Ovary (tissue), 10 donors: ENCODE measurements at places on chromosomes 13 and 19. TPM values are rescaled to one million over a fixed set of nuclear protein-coding genes. Genes with fewer than 3 reads are reported as not detected.

ERICH4 gene
- total RNA-seq = not detected

C19orf38 gene
- 4.1 TPM for total RNA-seq

DNA sequence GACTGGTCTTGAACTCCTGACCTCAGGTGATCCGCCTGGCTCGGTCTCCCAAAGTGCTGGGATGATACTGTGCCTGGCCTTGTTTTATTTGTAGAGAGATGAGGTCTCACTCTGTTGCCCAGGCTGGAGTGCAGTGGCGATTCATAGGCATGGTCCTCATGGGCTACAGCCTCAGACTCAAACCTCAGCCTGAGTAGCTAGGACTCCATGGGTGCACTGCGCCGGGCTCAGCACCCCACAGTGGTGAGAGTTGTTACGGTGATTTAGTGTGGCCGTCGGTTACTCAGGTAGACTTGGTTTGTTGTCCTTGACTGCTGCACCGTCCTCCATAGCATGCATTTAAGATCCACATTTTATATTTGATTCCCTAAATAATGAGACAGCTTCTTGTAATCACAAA is 80.7 kb downstream of the SLC6A16 start:
- no peak for DNase-seq
- H3K36me3 ChIP-seq = no peaks in the 10 kb centered on the region
- H3K4me3 ChIP-seq = no peak overlapping the region

DNA sequence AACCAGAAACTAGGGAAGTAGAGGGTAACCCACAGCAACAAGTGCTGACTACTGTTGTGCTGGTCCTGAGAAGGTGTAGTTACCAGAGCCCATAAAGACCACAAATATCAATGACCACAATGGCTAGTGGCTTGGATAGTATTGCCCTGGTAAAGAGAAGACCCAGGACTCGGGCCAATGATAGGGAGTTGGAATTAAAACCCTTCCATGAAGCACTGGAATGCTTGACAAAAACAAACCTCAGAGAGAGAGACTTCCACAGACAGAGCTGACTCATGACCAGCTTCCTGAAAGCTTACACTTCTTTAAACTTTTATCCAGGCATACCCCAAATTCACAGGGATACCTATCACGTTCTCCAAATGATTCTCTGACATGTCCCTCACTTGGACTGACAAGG is 60.5 kb downstream of the WDR87 start:
- H3K36me3 ChIP-seq = no peaks in the 10 kb centered on the region
- H3K4me3 ChIP-seq = no peak overlapping the region
- no peaks in the 10 kb centered on the region for H3K4me1 ChIP-seq

DNA sequence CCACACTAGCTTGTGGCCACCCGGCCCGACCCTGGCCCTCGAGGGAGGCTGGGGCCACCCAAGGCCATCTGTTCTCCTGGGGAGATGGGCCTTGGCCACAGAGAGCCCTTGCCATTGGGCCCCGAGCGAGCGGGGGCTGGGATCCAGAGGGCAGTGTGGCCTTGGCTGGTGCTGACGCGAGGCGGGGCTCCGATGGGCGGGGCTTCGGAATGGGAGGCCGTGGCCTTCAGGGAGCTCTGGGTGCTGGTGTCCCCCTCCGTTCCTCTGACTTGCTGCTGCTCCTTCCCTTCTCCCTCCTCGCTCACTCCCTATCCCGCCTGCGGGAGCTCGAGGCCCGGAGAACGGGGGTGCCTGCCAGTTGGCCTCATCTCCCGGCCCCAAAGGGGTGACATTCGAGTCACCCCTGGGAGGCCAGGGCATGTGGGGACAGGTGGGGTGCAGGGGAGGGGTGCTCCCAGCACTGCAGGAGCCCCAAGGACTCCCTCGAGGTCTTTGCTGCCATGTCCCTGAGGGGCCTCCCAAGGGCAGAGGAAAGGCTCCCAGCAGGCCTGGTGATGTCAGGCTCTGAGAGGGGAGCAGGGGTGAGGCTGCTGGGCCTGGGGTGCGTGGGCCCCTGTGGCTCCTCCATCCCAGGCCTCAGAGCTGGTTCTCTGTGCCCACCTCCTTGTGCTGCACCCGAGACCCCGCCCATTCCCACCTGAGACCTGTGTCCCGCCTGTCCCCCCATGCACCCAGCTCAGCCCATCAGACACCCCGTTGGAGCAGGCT is 4.2 kb downstream of the NCLN start:
- H3K36me3 ChIP-seq = no peaks in the 10 kb centered on the region
- peaks cover 11% of the 10 kb centered on the region for H3K4me1 ChIP-seq
- no peak overlapping the region for H3K27ac ChIP-seq
- DNase-seq = no peak
- no peak overlapping the region for H3K4me3 ChIP-seq
- H3K27me3 ChIP-seq = no peaks in the 10 kb centered on the region

DNA sequence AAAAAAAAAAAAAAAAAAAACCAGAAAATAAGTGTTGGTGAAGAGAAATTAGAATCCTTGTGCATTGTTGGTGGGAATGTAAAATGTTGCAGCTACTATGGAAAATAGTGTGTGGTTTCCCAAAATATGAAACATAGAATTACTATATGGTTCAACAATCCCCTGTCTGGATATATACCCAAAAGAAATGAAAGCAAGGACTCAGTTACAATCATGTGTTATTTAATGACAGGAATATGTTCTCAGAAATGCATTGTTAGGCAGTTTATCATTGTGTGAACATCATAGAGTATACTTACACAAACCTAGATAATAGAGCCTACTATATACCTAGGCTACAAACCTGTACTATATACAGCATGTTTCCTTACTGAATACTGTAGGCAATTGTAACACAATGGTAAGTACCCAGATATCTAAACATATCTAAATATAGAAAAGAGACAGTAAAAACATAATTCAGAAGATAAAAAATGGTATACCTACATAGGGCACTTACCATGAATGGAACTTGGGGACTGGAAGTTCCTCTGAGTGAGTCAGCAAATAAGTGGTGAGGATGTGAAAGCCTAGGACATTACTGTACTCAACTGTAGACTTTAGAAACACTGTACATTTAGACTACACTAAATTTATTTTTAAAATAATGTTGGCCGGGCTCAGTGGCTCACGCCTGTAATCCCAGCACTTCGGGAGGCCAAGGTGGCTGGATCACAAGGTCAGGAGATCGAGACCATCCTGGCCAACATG is 25.7 kb upstream of the SLC7A1 start:
- no peaks in the 10 kb centered on the region for H3K4me1 ChIP-seq
- no peak for DNase-seq
- H3K4me3 ChIP-seq = no peak overlapping the region
- no peaks in the 10 kb centered on the region for H3K36me3 ChIP-seq

- H3K4me3 ChIP-seq = no peak overlapping the region
- peaks cover 3% of the 10 kb centered on the region for H3K4me1 ChIP-seq
- H3K36me3 ChIP-seq = no peaks in the 10 kb centered on the region
- H3K27ac ChIP-seq = no peak overlapping the region
Observed at GRCh38 chr13:42702716-42703115, 78.7 kb upstream of the FAM216B start.

DNA sequence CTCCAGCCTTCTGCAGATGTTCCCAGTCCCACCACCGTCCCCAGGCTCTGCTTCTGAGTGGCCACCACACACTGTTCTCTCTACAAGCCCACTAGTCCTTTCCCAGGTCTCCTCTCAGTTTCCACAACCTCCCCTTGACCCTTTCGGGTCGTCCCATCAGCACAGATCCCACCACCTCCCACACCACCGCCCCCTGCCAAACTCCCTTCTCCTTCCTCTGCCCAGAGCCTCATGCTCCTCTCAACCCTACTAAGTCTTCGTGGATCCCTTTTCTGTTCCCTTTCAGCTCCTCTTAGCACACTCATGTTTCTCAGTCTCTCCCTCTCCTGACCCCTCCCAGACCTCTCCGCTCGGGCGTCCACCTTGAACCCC is 1.9 kb downstream of the NAPA start:
- no peaks in the 10 kb centered on the region for H3K36me3 ChIP-seq
- H3K27me3 ChIP-seq = no peaks in the 10 kb centered on the region
- H3K27ac ChIP-seq = peak overlapping the region; percentile 56
- peaks cover 43% of the 10 kb centered on the region for H3K4me1 ChIP-seq
- no peak for DNase-seq

DNA sequence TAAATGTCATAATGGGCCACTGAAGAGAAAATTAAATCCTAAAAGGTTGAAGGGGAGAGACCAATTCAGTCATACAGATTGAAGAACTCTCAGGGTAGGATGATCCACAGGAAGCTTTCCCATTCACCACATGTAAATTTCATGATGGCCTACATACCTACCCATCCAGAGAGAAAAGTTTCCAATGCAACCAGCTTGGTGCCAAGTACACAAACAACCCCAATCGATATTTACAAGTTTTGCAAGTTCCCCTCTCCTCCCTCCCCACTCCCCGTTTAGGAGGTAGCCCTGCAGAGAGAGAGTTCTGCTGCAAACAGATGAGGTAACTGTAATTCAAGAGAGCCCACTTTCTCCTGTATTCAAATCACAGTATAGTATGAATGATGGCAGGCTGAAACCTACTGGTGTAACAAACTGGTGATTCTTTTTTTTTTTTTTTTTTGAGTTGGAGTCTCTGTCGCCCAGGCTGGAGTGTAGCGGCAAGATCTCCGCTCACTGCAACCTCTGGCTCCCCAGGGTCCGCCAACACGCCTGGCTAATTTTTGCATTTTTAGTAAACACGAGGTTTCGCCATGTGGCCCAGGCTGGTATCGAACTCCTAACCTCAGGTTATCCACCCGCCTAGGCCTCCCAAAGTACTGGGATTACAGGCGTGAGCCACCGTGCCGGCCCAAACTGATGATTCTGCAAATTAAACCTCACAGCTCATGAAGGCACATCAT is 14.4 kb downstream of the FOXO1 start:
- H3K36me3 ChIP-seq = no peaks in the 10 kb centered on the region
- no peak overlapping the region for H3K4me3 ChIP-seq
- peaks cover 33% of the 10 kb centered on the region for H3K4me1 ChIP-seq
- no peak overlapping the region for H3K27ac ChIP-seq
